Panc1 (cell line): ENCODE measurements at places on chromosomes 16 and 17. TPM values are rescaled to one million over a fixed set of nuclear protein-coding genes. Genes with fewer than 3 reads are reported as not detected.

- no peak for DNase-seq
Measured at GRCh38 chr16:72840631-72841381, 207.1 kb downstream of the ZFHX3 start.

- no peak for DNase-seq
Measured at GRCh38 chr16:83615953-83616350, 191.8 kb upstream of the HSBP1 start.

DNA sequence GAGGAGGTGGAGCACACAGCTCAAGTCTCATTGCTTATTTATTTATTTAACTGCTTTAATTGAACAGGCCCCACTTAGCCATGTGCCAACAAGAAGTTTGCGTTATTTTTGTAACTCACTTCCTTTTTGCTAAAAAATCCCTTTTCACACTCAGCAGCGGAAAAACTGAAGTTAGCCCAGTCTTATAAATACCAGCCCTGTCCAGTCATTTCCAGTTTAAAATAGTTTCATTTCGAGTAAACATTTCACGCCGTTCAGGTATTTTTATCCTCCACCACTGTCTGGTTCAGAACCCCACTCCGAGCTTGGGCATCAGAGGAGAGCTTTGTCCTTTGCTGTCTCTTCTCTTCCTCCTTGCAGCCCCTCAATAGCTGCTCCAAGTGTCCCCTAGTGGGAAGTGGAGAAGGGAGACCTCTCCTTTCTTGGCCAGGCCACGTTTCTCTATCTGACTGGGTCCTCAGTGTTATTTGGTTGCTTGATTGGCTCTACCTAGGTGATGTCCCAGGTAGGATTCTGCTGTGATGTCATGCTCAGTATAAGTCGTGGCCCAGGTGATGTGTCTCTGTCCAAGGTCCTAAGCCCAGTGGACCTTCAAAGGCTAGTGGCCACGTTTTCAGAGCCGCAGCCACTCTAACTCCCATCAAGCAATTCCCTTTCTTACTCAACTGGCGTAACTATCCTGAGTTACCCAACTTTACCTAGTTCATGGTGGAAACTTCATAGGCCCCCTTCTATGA lies 53.0 kb upstream of the GAS7 start:
- DNase-seq, result no peak

DNA sequence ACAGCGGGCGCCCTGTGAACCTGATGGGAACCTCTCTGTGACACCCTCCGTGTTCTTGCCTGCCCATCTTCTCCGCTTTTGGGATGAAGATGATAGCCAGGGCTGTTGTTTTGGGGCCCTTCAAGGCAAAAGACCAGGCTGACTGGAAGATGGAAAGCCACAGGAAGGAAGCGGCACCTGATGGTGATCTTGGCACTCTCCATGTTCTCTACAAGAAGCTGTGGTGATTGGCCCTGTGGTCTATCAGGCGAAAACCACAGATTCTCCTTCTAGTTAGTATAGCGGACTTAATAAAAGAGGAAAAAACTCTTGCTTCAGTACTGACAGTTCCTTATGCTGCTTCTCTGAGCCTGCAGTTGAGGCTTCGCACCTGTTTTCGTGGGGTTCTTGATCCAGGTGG lies 10.5 kb downstream of the CDK5RAP3 start:
- DNase-seq, result no peak

Gene THRA
- 11.7 TPM for total RNA-seq
